Stimulated activated naive B cell treated with anti-CD40 and anti-IgM and Interleukin-4, amounts not matched to agents 10 μg/mL and 1 μg/mL and 100 μg/mL, for 72 hours (primary cell): ENCODE measurements at places on chromosomes 7 and 10.

GRCh38 chr10:99365736-99366135 is 36.6 kb downstream of the CNNM1 start:
- DNase-seq: no peak

- DNase-seq: no peak
Observed at GRCh38 chr7:151436446-151437158, 3.3 kb downstream of the CRYGN start.

DNA sequence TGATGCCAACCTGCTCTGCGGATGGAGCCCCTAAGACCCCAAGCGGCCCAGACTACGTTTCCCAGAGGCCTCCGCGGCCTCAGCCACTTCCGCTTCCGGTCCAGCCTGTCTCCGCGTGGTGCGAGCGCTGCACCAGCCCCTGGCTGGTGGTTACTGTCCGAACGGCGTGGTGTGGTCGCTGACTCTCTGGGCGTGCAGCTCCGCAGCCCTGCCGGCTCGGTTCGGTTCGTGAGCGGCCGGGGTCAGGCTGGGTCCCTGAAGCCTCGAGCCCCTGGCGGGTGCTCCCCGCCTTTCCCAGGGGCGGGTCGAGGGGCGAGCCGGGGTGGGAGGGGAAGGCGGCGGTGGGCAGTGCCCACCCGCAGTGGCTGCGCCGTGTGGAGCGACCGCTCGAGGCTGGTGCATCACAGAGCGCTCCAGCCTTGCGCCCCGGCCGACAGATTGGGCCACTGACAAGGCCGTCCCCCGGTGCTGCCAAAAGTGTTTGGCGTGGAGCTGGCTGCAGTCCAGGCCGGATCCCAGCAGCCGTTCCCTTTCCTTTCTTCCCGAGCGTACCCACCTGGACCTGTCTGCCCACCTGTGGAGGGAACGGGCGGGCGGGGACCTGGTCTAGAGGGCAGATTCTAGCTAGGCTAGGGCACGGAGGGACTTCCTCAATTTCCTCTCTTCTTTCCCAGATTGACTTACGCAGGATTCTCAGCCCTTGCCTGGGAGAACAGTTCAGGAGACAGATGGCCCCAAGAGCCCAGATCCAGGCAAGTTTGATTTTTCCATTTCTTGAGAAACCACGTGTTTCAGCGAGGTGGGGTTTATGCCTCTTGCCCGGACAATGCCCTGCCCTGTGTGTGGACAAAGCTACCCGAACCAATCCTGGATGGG is at the start of gene ZNF485:
ZNF485 (plus strand) TSS at position 116 of the 876 bp plus-strand sequence; CDS start at position 729, 613 bp downstream.
- peak; percentile 72 for DNase-seq

- DNase-seq: no peak
Observed at GRCh38 chr10:103847909-103848468, 7.4 kb downstream of the SH3PXD2A start.
